ENCODE measurements at places on chromosomes 13 and 19. TPM values are rescaled to one million over a fixed set of nuclear protein-coding genes. Genes with fewer than 3 reads are reported as not detected.
A peak's percentile ranks its signal among the peaks of the same experiment; 100 is the strongest.

TEX26 gene
- not detected for total RNA-seq

GRIN2D gene
- 16.5 TPM for total RNA-seq

ELSPBP1 gene
- not detected for total RNA-seq

FUT2 gene
- total RNA-seq: 5.6 TPM

RPS5 gene
- total RNA-seq: 2,111 TPM

DNA sequence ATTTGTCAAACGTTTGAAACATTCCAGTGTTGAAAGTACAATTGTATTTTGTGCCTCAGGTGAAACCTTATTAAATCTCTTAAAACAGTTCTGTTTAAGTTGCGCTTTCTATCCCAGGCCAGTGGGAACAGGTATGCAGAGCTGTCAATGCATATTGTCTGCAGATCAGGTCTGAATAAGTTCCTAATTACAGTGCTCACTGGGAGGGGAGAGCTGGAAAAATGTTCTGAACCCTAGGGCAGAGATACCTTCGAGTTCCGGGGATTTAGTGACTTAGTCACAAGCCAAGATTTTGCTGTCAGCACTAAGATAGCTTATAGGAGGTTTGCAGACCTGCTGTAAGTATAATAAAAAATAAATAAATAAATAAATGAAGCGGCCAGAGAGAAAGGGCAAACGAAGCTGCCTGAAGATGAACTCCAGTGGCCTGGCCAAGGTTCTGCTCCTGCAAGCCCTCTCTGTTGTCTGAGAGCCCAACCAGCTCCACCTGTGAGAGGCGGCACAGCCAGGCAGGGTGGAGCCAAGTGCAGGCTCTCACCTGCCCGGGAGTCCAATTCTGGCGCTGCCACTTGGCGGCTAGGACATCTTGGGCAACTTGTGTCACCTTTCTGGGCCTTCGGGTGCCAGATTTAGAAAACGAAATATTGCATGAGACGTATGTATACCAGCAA, 97.9 kb upstream of the SLC7A1 start:
- no peak for DNase-seq
- H3K27me3 ChIP-seq: no peaks in the 10 kb centered on the region
- H3K36me3 ChIP-seq: no peaks in the 10 kb centered on the region
- H3K4me3 ChIP-seq: no peak overlapping the region

- H3K4me1 ChIP-seq: no peaks in the 10 kb centered on the region
- DNase-seq: peak; percentile 99
- H3K27ac ChIP-seq: peak within 1 kb of the TSS; percentile 90
- H3K4me3 ChIP-seq: peak within 1 kb of the TSS; percentile 74
- H3K27me3 ChIP-seq: no peaks in the 10 kb centered on the region
Measured at GRCh38 chr19:5790559-5791520, at the start of gene DUS3L. Gene DUS3L, minus strand, starts transcription at chr19:5791163. Its CDS starts 22 bp downstream, at chr19:5791141.

- H3K4me3 ChIP-seq: no peak overlapping the region
- no peaks in the 10 kb centered on the region for H3K36me3 ChIP-seq
- no peaks in the 10 kb centered on the region for H3K27me3 ChIP-seq
- H3K4me1 ChIP-seq: 0 out of 2 replicates have a peak, but pooled peaks cover 3% of the 10 kb centered on the region
- DNase-seq: no peak
- no peak overlapping the region for H3K27ac ChIP-seq
Measured at GRCh38 chr13:99015606-99016490, 38.0 kb upstream of the DOCK9 start.

- H3K4me3 ChIP-seq: no peak overlapping the region
- peak; percentile 75 for DNase-seq
- H3K27ac ChIP-seq: 0 out of 2 replicates have a peak overlapping the region, but pooled peaks have one; percentile 7
- no peaks in the 10 kb centered on the region for H3K27me3 ChIP-seq
- no peaks in the 10 kb centered on the region for H3K36me3 ChIP-seq
Measured at GRCh38 chr19:43430142-43430710, 15.5 kb downstream of the TEX101 start.
